Omental fat pad (tissue), 4 donors: ENCODE measurements at places on chromosomes 7 and 10. TPM values are rescaled to one million over a fixed set of nuclear protein-coding genes. Genes with fewer than 3 reads are reported as not detected.

DNA sequence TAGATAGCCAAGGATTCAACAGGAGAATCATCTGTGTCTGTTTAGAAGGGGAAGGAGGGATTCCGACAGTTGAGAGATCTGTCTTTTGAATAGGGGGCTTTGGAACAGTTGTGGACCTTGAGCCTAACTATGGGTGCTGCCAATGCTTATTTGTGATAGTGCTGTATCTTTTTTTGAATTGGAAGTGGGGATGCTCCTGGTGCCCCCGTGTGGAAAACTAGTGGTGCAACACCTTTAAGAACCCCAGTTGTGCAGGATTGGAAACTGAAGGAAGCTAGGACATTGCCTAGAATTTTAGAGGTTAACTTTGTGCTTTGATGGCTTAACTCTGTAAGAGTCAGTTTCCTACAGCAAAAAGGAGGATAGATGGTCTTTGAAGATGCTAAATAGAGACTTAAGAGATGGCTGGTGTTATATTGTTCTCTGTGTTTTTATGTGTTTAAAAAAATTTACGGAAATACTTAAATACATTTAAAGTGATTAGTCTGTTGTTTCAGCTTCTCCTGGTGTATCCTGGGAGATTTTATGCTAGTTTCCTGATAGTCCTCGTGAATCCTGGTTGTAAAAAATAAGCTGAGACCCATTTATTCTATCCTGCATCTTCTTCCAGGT is 69.3 kb downstream of the AP3M1 start:
- DNase-seq = no peak

GRCh38 chr7:49580000-49580399 is 193.4 kb upstream of the VWC2 start:
- no peak for DNase-seq

DNA sequence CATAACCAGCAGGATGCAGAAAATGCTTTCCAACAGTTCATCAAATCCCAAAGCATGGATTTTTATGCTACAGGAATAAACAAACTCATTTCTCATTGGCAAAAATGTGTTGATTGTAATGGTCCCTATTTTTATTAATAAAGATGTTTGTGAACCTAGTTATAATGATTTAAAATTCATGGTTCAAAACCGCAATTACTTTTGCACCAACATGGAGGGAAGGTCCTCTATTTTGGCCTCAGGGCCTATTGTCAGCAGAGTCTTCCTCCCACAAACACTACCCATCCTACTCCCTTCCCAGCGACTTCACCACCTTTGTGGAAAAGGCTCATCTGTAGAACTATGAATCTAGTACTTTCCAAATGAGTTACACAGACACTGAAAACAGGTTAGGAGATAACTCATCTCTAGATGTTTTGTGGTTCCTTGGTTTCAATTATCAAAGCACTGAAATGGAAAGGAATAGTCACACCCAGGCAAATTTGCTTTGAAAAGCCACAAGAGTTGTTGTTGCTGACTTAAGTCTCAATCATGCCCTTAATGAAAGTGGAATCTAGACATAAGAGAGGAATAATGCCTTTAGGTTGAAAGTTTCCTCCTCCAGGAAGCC is 59.4 kb upstream of the FRMD4A start:
- DNase-seq = no peak

GRCh38 chr10:90328459-90328858 is 529.4 kb downstream of the HTR7 start:
- DNase-seq = no peak

DNA sequence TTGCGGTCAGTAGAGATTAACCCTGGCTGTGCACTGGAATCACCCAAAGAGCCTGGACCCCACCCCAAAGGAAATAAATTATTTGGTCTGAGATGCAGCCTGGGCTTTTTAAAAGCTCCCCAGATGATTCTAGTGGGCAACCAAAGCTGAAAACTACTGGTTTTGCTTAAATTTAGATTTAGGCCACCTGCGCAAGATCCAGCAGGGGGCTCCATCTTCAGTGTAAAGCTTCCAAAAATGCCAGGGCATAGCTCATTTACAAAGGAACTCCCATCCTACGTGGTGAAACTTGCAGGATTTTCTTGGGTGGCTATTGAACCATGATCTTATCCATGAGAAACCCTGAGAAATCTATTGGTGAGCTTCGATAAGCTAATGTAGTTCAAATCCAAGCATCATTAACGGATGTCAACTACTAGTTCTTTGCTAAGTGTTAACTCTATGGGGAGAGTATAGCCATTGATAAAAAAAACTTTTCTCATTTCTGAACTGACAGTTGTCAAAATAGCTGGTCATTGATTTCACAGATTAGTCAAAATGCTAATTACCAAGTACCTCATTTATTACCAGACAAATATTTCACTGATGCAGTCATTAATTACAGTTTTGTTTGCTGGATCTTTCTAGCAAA is 315.3 kb downstream of the LHFPL3 start:
- DNase-seq = no peak

- DNase-seq = no peak
Measured at GRCh38 chr7:50528266-50529092, 36.7 kb downstream of the DDC start.

DNA sequence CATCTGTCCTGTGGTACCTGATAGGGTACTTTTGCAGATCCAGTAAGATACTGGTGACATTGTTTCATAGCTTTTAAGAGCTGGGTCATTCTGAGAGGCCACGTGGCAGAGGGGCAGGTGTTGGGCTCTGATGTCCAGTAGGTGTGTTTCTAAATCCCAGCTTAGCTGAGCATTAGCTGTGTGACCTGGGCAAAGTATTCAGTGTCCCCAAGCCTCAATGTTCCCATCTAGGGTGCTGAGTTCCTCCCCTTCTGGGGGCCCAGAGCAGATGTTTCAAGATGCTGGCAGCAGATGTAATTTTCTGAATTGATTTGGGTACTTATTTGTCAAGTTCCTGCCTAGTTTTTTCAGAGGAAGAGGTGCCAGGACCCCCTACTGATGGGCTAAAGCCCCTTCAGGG is 52.9 kb downstream of the NEURL1 start:
- no peak for DNase-seq

- no peak for DNase-seq
Measured at GRCh38 chr10:86023931-86024280, 342.7 kb downstream of the GRID1 start.

GRCh38 chr10:31694126-31694685 is 234.4 kb downstream of the ARHGAP12 start:
- no peak for DNase-seq

DNA sequence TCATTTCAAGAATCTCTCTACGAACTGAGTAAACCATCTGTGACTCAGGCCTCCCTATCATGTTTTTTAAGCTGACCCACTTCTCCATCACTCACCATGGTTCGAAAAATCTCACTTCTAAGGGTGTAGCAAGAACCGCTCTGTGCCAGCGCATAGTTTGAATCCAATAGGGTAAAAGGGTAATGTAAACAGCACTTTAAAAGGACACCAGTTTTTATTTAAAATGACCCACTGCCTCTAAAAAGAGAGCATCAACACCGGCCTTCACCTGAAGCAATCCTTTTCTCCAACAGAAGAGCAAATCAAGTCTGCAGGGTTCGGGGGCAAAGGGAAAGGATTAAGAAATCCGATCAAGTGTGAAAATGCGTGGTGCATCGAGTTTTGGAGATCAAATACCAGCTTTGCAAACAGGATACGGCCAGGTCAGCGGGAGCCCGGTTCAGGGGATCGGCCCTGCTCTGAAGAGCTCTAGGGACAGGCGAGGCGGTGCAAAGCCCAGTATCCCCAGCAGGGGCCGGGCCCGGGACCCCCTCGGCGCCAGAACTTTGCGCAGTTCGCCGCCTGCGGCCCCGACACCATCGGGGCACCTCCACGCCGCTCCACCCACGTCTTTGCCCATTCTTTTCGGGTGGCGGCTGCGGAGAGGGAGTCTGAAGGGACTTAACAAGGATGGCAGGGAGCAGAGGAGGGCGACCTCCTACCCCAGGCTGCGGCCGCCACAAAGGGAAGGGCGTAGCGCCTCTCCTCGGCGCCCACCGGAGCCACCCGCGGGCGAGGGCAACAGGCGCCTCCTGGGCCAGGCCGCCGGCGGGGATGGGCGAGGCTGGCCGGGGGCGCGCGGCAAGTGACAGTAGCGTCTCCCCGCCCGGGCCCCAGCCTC is 842 bp downstream of the NMT2 start:
- DNase-seq = no peak

DNA sequence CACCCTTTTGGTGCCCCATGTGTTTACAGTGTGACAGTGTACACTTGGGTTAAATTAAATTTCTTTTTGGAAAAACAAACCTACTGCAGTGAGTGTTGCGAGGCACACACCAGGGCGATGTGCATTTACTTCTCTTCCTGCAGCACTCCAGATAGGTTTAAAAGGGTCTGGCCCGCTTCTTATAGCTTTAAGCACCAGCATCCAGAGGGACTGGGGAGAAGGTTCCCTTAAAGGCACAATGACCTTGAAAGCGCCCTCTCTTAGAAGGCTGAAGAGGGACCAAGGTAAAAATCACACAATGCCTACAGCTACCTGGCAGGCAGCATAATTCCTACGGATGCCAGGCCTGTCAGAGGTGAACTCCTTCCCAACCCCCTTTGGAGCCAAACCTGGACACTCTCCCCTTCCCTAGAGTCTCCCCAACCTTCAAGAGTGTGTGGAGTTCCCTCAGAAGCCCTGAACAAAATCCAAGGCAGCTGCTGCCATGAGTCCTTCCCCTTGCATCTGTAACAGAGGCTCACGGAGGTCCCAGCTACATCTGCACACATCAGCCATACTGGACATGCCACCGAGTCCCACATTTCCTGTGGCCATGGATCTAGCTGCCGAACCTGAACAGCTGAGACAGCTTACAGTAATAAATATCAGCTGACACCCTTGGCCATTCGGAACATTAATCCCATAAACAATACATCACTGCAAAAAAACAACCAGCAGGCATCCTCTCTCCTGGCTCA is 33.2 kb downstream of the TRIM8 start:
- DNase-seq = no peak

DNA sequence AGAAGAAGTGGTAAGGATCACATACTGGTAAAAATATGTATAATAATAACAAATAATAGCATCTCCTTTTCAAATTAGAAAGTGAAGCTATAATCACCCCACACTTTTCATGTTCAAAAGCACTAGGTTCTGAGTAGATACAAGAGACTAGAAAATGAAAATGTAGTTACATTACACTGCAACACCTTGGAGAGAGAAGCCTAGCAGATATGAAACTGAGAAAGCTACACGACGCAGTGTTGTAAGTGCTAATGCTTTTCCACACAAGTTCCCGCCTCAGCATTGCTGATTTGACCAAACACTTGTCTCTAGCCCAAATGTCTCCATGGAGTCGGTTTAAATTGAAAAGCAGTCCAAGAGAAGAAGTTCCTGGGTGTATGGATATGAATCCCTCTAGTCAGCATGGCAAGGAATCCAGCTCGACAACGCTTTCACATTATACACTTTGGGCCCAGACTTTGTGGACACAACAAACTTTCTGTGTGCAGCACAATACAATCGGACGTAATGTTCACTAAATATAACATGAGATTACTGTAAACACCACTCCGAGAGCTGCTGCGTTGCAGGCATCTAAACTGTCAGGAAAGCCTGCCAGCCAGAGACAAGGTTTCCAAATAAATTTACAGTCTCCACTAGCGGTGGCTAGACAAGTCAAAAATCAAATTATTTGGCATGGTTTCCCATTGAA is 1.7 kb downstream of the PDE1C start:
- no peak for DNase-seq

- DNase-seq = no peak
Measured at GRCh38 chr7:137932881-137933269, 69.0 kb downstream of the CREB3L2 start.

- no peak for DNase-seq
Measured at GRCh38 chr10:116848032-116848943, 1.0 kb upstream of the ENO4 start.

GRCh38 chr10:77608281-77608680 is 29.3 kb downstream of the KCNMA1 start:
- DNase-seq = no peak

DNA sequence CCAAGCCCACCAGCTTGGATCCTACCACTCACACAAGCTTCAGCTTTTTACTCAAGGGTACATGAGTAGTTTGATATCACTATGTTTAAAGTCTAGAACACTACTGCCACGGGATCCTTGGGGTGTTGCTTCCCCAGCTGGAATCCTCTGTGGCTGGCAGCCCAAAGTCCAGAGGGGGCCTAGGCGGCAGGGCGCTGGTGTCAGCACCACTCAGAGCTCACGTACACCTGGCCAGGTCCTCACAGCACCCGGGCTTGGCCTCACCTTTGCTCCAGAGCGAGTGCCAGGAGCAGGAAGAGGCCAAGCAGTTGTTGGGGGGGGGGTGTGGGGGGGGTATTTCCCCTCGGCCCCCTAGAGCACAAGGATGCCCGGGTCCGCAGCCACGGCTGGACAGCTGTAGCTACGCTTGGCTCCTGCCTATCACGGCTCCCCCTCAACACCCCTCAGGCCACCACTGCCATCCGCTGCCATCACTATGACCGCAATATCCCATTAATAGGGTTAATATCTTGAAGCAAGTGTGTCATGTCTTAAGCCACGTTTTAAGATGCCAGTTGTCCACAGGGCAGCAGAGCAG is 17.0 kb downstream of the ZDHHC6 start:
- DNase-seq = no peak

DNA sequence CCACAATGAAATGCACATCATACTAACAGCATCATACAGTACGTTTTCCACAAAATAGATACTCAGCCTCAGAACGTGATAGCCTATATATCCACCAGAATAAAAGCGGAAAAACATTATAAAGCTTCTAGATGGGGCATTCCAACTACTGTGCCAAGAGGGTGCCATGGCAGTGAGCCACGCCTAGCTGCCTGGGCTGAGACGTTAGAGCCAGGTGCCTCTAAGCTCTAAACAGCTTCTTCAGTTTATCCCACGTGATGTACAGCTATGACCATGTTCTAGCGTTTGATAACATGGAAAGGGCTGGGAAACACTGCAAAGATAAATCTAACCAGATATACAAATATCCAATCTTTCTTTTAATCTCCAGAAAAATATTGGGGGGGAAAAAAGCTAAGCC is 17.8 kb downstream of the USP6NL start:
- no peak for DNase-seq

Gene ELN
- 104 TPM for total RNA-seq

Gene CTAGE8
- 0.65 TPM for total RNA-seq

Gene SPRN
- not detected for total RNA-seq

Gene TRPV6
- 0.48 TPM for total RNA-seq

Gene BZW2
- 44.9 TPM for total RNA-seq

Gene ACSM6
- total RNA-seq = not detected

Gene NME8
- total RNA-seq = not detected
